ENCODE measurements at places on chromosomes 6 and 20.

- DNase-seq = no peak
Measured at GRCh38 chr6:133892813-133893691, 4.1 kb downstream of the TCF21 start.

DNA sequence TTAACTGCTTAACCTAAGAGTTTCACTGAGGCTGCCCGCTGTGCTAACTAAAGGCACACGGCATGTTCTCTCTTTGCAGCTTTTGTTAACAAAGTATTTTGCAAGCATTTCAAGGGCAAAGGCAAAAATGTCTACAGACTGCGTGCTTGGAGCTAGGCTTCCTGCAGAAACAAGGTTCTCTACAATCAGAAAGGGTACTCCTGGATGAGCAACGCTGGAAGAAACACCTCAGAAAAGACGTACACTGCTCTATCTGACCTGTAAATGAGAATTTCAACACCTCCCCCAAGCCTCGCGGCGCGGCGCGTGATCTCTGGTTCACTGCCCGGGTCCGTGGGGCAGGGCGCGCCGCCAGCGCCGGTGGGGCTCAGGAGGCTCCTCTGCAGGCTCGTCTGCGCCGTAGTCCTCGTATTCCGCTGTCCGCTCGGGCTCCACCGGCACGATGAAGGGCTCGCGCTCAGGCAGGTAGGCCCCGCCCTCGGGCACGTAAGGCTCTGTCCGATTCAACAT is 120.9 kb downstream of the COL12A1 start:
- no peak for DNase-seq

DNA sequence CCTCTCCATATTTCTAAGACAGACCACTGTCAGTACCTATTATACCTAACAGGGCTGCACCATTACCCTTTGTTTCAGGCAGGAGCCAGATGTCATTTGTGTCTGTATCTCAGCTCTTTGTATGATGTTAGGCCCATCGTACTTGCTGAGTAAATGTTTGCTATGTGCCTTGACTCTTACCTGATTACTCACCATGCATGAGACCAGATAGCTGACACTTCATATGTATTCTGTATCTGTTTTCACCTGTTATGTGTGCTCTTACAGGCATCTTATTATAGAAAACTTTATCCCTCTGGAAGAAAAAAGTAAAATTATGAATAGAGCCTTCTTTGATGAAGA is 31.7 kb upstream of the ASXL1 start:
- DNase-seq = no peak

- no peak for DNase-seq
Measured at GRCh38 chr6:109944448-109944847, 33.7 kb upstream of the GPR6 start.

- no peak for DNase-seq
Measured at GRCh38 chr6:43240950-43241349, 2.3 kb upstream of the TTBK1 start.

DNA sequence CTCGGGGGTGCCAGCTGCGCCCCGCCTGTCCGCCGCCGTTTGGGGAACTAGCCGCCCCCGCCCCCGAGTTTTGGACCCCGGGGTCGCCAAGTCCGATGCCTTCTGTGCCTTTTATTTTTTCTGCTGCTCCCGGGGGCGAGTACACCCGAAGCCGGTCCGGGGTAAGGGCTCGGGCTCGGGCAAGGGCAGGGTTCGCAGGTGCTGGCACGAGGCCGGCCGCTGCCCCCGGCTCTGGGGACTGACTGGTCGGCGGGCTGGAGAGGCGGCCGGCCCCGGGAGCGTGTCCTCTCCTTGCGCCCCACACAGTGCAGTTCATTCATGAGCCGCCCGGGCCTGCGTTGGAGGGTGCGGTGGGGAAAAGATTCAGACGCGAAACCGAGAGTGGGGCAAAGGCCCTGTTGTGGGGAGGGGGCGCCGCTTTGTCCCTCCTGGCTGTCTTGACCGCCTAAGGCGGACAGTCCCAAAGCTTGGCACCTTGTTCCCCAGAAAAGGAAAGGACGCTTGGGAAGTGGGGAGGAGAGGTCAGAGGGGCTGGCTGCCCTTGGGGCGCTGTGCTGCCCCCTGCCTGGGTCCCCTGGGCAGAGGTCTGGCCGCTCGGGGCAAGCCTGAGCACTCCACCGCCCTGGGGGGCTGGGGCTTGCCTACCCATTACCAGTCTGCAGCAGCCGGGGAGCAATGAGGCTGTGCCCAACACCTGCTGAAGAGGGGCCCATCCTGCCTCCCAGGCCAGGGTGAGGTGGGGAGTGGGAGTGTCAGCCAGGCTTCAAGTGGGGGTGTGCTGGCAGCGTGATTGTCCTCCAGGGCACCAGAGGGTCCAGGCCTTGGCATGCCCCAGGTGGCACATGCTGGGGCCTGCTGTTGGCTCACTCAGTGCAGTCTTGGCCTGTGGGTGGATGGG is 915 bp downstream of the TMEM63B start:
- no peak for DNase-seq

DNA sequence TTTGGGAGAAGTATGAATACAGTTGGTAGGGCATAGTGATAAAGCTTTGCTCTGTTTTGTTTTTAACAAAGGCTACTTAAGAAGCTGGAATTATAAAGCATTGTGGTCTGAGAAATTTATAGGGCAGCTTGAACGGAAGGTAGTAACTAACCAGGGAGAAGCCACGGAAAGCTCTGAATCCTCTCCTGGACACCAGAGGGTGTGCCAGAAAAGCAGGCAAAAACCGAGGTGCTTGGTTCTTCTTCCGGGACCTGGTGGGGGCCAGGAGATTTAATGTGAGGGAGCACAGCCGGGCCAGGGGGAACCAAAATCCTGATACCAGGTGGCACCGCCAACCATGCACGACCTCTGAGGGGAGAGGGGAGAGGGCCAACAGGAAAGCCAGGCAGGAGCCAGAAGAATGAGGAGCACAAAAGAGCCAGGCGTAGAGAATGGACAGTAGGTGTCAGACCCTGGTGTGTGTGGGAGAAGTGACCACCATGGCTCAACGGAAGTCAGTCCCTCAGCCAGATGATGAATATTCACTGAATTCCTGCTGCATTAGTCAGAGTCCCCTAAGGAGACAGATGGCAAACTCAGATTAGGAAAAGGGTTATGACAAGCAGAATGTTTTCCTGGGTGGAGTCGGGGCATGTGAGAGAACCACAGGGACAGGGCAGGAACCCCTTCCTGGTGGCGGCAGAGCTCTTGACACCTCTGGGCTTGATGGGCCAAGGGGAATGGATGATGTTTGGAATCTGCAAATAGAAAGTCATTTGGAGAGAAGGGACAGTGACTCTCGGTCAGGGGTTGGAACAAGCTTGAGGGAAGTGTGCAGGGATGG is 262.3 kb downstream of the ZNF217 start:
- DNase-seq = no peak

DNA sequence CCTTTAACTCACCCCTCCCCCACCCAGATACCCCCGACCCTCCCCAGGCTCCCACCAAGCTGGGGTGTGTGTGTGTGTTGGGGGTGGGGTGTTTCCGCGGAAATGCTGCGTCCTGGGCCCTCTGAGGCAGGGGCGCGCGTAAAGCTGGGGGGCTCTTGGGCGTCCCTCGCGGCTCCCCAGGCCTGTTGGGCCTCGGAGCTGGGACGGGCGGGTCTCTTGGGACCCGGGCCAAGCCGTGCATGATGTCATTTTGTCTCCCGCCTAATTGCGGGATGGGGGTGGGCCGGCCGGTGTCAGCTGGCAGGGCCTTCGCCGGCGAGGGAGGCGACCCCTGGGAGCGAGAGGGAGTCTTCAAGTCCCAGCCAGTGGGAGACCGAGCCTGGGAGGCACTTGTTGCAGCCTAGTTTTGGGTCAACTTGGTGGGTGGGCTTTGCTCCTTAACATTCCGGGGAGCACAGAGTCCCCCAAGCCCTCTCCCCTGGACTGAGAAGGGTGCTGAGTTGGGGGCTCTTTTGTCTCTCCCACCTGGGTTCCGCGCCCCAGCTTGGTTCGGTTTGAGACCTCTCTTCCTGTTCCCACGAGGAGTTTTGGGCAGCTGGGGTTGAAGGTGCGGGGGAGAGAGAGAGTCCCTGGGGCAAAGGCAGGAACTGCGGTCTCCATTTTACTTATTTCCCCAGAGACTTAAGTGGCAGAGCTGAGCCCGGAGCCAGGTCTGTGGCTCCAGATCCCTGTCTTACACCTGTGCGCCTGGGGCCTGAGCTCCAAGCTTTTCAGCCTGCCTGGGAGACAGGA is 623 bp downstream of the MYBL2 start:
- no peak for DNase-seq

GRCh38 chr20:62463651-62464424 is 12.0 kb downstream of the GATA5 start:
- no peak for DNase-seq

DNA sequence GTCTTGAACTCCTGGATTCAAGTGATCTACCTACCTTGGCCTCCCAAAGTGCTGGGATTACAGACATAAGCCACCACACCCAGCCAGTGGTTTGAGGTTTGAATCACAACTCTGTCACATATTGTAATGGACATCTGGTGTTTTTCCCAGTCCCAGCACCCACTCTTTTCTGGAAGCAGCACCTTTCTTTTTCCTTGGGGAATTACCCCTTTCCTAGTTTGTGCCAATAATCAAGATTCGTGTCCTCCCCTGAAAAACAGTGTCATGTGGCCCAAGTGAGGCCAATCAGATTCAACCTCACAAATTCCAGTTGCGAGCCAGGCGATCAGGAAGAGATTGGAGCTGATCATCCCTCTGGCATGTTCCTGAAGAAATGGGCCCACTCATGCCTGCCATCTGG is 71.7 kb upstream of the SGK1 start:
- DNase-seq = no peak

DNA sequence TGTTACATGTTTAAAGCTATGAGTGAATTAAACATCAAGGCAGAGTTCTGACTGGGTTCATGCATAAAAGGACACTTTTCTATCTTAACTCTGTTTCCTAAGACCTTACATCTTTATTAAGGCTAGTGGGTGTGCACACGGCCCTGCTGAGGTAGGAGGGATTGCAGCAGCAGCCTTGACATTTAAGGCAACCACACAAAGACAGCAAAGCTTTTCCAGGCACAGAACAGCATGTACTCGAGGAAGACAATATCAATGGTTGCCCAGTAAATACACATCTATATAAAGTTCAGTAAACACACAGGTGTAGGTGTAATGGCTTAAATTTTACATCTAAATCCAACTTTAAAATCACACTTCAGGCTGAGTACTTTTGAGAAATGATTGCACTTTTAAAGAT is 79.8 kb upstream of the LOC128125822 start:
- no peak for DNase-seq

Data from forelimb muscle (tissue), 1 donor.